NCI-H1694 (cell line): ENCODE measurements at places on chromosomes 2 and 18.

- no peak for DNase-seq
Observed at GRCh38 chr2:144996225-144996795, 476.4 kb upstream of the ZEB2 start.

DNA sequence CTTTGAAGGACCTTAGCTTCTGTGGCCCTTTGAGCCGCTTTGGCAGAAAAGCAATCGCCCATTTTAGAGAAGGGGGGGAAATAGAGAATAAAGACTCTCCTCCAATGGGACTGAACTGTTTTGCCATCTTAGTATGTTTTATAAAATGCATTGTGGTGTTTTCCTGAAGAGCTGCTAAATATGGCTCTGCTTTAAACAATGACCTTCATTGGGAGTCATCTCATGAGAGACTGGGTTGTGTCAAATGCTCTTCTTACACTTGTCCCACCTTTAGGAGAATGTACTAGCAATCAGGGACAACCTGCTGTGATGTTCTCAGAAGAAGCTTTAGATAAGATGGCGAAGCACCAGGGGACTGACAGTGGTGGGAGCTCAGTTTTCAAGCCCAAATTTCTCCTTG, 418.9 kb upstream of the POU3F3 start:
- DNase-seq: no peak

GRCh38 chr2:33000986-33001385, 54.2 kb downstream of the LTBP1 start:
- DNase-seq: no peak

- peak; percentile 38 for DNase-seq
Observed at GRCh38 chr18:79393635-79394533, 1.8 kb upstream of the NFATC1 start.

GRCh38 chr2:1627628-1628381, 116.5 kb downstream of the PXDN start:
- no peak for DNase-seq

DNA sequence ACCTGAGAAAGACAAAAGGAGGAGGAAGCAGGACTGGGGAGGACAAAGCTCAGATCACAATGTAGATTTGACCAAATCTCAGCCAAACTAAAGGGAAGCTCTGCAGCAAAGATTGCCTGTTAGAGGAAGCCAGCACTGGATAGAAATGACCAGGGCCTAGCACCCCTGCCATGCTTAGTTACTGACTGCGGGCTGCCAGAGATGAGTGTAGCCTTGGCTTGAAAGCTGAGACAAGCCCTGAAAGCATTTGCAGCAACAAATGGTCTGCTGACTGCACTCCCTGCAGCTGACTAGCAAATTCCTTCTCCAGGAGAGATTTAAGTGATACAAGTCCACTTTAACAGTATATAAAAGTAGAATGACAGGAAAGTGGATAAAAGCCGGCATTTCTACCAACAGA, 140.9 kb upstream of the CRIM1 start:
- DNase-seq: no peak

- no peak for DNase-seq
Observed at GRCh38 chr2:160221391-160222276, 21.6 kb upstream of the ITGB6 start.

- no peak for DNase-seq
Observed at GRCh38 chr2:30293303-30293921, 62.1 kb downstream of the LBH start.

DNA sequence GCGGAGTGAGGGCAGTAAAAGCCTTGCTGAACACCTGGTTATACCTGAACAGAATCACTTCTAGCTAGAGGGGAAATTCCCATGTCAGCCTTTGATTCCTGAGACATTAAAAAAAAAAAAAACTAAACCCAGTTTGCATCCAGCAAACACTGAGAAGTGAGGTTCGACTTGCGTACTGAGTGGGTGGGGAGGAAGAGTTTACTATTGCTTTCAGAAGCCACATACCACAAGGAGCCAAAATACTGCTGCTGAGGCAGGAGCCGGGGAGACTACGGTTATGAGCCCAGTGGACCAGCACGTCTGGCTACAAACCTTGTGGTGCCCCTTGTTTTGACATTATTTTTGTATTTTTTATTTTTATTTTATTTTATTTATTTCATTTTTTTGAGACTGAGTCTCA, 2.7 kb downstream of the COLEC11 start:
- DNase-seq: no peak

- no peak for DNase-seq
Observed at GRCh38 chr18:23138471-23138870, 3.2 kb downstream of the CABLES1 start.

GRCh38 chr2:220969348-220969747, 602.8 kb downstream of the EPHA4 start:
- DNase-seq: no peak

GRCh38 chr2:195451160-195451559, 205.9 kb upstream of the SLC39A10 start:
- no peak for DNase-seq

GRCh38 chr2:195594919-195595694, 61.9 kb upstream of the SLC39A10 start:
- no peak for DNase-seq

GRCh38 chr2:234977228-234977679, 25.4 kb downstream of the SH3BP4 start:
- DNase-seq: no peak

DNA sequence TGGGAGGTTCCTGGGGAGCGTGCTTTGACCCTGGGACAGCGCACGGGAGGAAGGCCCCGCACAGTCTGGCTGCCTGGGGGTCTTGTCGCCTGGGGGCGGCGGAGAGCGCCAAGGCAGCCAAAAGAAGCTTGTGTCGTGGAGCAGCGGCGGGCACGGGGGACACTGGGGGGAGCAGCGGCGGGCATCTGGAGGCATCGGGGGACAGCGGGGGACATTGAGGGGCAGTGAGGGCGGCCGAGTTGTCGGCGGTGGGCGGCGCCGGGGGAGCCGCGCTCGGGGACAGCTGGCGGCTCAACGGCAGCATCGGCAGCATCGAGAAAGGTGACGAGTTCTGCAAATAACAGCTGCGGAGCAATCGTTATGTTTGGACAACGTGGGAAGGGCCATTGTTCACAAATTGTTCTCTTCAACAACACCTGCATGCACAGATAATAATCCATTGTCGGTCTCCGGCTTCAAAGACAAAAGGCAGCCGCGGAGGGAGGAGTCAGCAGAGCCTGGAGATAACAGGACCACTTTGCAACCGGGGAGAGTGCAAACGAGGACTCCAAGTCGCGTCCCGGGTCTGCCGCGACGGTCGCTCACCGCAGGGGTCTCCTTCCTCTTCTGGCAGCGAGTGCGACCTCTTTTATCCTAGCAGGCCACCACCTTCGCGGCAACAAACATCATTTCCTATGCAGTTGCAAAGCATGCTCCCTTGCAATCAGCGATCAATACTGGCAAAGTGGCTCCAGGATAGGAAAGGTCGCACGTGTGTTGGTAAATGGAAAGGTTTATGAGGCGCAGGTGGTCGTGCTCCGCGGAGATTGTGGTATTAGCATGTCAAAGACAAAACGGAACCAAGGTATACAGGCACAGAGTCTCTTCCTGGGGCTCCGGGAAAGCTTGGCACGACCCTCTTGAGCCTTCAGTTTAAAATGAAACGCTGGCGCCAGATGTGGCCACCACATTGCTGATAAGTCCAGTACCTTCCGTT, 132.3 kb upstream of the DLX2 start:
- no peak for DNase-seq

- no peak for DNase-seq
Observed at GRCh38 chr2:150620855-150621254, 133.4 kb upstream of the RND3 start.

GRCh38 chr2:144206019-144206418, 313.9 kb downstream of the ZEB2 start:
- no peak for DNase-seq

DNA sequence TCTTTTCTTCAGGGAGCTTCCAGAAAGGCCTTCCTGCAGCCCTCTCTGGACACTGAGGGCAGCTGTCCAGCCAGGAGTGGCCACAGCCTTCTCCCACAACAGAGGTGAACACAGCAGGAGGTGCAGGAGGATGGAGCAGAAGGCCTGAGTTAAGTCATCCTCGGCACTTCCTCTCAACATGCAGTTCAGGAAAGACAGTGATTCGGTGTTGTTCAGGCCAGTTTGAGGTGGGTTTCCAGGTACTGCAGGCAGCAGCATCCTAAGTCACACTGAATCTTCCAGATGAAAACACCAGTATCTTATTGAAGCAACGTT, 225.3 kb upstream of the PXDN start:
- DNase-seq: no peak

DNA sequence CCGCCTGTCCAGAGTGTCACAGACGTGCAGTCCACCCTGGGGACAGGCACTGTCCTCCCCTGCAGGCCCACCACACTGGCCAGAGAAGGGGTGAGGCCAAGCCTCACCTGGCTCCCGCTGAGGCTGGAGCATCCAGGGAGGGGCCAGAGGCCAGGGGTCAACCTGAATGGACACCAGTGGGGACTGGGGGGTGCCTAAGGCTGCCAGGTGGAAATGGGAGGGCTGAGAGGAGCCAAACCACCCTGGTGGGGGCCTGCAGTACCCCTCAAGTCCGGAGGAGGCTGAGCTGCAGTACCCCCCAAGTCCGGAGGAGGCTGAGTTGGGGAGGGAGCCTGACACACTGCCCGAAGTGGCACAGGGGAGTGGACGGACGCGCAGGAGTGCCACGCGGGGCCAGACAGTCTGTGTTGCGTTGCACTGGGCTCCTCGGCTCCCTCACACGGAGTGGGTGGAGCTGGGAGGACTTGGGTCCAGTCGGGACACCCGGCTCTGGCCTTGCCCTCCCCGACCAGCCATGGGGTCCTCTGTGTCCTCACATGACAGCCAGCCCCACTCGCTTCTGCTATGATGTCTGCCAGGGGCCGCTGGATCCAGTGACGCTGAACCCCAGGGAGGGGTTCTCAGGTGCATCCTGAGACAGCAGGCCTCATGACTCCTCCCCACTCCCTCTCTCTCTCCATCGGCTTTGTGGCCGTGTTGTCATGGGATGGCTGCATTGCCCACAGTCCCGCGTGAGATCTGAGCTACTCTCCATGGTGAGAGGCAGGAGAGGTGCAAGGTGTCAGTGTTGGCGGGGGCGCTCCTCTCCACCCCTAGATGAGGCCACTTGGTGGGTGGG, 22.3 kb upstream of the GPC1 start:
- no peak for DNase-seq

DNA sequence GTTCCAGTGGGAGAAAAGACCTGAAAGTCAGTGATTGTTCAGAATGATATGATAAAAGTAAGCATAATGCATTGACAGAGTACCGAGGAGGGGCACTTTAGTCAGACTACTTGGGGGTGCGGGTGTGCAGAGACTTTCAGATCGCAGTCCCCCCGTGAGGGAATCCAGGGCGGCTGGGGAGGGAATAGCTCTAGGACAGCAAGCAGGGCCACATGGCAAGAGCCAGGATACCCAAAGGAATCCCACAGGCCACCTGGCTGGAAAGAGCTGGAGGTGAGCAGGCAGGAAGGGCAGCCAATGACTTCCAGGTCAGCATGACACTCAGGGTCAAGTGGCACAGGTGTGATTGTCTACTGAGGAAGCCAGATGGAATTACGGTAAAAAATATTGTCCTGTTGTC, 157.5 kb downstream of the CYP26B1 start:
- no peak for DNase-seq

DNA sequence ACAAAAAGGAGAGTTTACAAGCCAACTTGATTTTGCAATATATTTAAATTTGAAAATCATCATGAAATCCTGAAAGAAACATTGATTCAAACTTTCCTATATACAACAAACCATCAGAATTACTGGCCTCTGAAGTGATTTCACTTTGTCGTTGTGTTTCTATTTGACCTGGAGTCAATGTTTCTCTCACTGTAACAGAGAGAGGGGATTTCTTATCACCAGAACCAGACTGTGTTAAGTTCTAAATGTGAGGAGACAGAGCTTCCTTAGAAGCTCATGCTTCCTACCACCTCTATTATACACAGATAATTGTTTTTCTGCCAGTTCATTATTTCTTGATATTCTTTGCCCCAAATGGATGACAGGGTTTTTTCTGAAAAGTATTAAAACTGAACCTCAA, 245.0 kb upstream of the RND3 start:
- no peak for DNase-seq

GRCh38 chr18:50410894-50411293, 36.0 kb downstream of the SKA1 start:
- no peak for DNase-seq

- DNase-seq: no peak
Observed at GRCh38 chr2:150686391-150686790, 198.9 kb upstream of the RND3 start.

- DNase-seq: no peak
Observed at GRCh38 chr18:8238507-8238906, 370.7 kb upstream of the RAB12 start.

- DNase-seq: no peak
Observed at GRCh38 chr2:142010477-142011270, 120.1 kb downstream of the LRP1B start.

- no peak for DNase-seq
Observed at GRCh38 chr18:28108814-28109213, 68.1 kb downstream of the CDH2 start.

DNA sequence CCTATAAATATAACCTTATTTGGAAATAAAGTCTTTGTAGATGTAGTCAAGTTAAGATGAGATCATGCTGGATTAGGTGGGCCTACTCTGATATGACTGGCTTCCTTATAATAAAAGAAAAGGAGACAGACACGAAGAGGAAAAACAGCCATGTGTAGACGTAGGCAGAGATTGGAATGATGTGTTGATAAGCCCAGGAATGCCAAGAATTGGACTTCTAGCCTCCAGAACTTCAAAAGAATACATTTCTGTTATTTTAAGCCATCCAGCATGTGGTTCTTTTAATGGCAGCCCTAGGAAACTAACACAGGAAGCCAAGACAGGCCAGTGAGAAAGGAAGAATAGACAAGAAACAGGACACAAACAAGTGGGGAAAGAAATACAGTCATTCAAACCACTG, 68.6 kb downstream of the NYAP2 start:
- no peak for DNase-seq

DNA sequence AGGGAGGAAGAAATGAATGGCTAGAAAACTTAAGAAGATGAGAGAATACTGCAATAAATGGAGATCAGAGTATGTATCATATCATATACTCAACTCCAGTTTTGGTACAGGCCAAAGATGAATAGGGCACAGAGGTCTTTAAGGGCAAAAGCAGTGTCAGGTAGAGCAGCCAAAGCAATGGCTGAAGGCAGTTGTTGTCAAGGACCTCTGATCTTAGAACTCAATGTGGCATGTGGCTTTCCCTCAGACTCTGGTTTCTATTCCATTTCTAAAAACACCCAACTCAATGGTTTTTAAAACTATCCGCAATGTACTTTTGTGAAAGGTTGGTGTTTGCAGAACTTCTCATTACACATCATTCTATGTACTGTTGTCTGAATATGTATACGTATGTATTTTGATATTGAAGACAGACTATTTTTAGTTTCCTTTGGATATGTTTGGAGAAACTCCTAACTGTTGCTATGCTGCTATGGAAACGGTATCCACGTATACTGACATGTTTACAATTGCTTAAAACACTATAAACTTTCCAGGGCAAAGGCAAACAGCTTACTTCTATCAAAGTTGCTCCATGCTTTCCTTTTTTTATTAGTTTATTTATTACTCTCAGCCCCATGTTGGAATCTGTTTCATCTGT, 58.1 kb upstream of the PELI1 start:
- DNase-seq: no peak

- DNase-seq: no peak
Observed at GRCh38 chr2:128820452-128820851, 501.8 kb upstream of the HS6ST1 start.

- DNase-seq: no peak
Observed at GRCh38 chr18:48885266-48885923, 65.4 kb downstream of the SMAD7 start.
